Mesothelial cell of epicardium (in vitro differentiated cells): ENCODE measurements at places on chromosomes 1 and 21.

DNA sequence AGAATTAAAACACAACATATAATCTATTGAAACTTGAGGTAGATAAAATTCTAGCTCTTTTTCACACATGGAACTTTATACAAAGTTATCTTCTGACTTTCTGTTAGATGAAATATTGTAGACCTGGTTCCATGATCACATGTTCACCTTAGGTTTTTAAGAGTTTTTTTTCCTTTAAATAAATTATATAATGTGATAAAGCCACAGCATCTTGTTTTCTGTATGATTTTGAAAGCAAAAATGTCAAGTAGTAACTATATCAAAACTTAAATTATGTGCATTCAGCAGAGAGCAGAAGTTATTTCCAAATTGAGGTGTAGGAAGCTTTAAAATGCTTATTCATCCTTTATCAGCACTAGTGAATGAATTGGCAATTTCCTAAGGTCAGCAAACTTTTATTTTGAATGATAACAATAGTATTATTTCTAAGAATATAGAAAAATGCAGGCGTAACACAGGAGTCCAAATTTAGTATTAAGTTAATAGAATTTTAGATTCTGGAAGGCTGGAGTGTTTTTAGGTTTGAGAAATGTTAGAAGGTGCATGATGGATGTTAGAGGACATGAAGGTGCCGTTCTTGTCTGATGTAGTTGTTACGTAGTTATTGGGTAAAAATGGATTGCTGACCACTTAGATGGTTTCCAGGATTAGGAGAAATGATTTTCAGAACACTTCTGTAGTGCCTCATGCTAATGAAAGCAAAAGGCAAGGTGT, 17.5 kb downstream of the BACH1 start:
- no peak for DNase-seq

GRCh38 chr1:178451529-178451928, 45.2 kb downstream of the CLEC20A start:
- no peak for DNase-seq

GRCh38 chr1:241499910-241500309, 19.6 kb downstream of the FH start:
- no peak for DNase-seq

DNA sequence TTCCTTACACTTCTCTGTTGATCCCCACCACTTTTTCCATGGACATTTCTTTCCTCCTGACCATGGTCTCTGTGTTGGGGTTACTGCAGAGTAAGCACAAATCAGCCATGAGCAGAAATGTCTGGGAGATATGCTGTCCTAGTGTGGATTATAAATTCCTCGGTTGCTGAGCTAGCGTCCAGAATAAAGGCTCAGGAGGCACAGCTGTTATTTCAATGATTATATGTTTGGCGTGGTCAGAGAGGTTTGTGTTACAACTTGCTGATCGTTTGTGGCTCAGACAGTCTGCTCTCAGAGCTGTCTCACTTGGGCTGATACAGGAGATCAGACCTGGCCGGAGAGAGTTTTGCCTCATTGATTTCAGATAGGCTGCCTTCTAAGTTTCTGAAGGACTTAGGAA, 37.5 kb upstream of the LAMC2 start:
- no peak for DNase-seq

- DNase-seq: no peak
Observed at GRCh38 chr1:3930301-3931006, 30.4 kb upstream of the C1orf174 start.

- no peak for DNase-seq
Observed at GRCh38 chr1:226629896-226630550, 81.5 kb downstream of the STUM start.

DNA sequence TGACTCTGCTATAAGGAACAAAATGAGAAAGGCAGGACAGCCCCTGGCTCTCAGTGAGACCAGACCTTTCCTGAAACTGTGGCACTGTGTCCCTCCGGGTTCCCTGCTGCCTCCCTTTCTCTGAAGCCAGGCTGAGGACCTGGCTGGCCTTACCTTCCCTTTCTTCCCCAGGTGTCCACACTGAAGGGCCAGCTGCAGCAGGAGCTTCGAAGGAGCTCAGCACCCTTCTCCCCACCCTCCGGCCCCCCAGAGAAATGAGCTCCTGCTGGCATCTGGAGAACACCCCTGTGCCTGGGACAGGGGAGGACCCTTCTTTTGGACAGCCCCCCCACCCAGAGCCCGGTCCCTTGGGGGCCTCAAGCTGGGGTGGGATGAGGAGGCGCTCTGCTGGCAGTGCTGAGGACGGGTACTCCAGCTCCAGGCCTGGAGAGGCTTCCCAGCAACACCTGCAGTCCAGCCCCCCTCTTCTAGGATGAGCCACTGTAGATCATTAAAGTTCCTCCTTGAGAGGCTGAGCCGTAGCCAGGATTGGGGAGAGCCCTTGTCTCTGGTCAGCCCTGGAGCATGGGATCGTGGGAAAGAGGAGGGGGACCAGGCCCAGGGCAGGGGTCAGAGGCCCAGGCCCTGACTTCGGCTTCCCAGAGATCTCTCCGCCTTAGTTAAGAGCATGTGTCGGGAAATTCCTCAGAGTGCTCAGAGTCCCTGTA, 8.1 kb downstream of the MFAP2 start:
- DNase-seq: no peak

GRCh38 chr1:46774297-46774696, 24.5 kb upstream of the CYP4B1 start:
- no peak for DNase-seq

GRCh38 chr1:244318078-244318477, 133.6 kb downstream of the ADSS2 start:
- DNase-seq: no peak

DNA sequence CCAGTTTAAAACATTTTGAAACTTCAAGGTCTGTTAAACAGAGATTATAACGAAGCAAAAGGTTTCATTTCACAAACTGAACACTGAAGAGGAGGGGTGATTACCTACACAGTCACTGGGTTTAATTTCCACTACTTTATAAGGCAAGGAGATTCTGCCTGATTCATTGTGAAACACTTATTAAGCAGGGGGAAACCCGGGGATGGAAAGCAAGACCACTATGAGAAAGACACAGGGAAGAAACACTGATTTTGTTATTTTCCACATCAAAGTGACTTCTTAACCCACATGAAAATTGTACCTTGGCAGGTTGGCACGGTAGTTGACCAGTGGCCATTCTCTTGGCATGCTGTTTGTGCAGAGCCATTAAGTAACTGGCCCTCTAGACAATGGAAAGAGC, 8.1 kb upstream of the F5 start:
- DNase-seq: no peak

- no peak for DNase-seq
Observed at GRCh38 chr1:221022331-221022730, 143.1 kb downstream of the HLX start.

DNA sequence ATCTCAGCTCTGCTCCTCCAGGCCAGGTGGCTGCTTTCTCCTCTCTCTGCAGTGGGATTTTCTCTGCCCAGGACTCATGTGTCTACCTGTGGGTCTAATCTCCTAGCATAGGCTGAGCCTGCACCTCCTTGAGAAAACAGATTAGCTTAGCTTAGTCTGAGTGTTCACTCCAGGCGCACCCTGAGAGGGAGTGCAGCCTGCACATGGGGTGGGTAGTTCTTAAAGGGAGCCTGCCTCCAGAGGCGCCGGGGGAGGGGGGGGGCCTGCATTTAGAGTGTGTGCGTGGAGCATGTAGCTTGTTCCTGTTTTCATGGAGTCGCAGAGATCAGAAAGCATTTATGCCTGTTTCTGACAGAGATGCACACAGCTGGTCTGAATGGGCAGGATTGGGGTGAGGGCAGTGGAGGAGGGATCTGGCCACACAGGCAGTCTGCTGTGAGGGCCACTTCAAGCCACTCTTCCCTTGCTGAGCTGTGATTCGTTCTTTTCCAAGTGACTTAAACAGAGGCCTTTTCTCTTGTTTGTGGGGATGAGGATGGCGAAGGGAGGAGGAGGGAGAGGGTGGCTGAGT, 45.2 kb downstream of the GALNT2 start:
- no peak for DNase-seq

DNA sequence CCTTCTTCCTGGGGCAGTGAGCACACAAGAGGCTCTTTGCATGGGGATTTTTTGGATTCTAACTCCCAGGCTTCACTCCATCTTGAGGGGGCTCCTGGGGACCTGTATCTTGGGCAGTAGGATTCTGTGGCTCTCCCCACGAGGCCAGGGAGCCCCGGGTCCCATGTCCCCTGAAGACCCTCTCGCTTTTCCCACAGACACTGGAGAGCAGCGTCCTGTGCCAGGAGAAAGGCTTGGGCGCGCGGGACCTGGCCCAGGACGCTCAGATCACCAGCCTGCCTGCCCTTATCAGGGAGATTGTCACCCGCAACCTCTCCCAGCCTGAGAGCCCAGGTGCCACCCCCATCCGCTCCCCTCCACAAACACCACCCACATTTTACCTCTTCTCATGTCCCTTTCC, 735 bp downstream of the CROCC start:
- DNase-seq: no peak

- no peak for DNase-seq
Observed at GRCh38 chr1:93698329-93699048, 16.9 kb upstream of the BCAR3 start.

DNA sequence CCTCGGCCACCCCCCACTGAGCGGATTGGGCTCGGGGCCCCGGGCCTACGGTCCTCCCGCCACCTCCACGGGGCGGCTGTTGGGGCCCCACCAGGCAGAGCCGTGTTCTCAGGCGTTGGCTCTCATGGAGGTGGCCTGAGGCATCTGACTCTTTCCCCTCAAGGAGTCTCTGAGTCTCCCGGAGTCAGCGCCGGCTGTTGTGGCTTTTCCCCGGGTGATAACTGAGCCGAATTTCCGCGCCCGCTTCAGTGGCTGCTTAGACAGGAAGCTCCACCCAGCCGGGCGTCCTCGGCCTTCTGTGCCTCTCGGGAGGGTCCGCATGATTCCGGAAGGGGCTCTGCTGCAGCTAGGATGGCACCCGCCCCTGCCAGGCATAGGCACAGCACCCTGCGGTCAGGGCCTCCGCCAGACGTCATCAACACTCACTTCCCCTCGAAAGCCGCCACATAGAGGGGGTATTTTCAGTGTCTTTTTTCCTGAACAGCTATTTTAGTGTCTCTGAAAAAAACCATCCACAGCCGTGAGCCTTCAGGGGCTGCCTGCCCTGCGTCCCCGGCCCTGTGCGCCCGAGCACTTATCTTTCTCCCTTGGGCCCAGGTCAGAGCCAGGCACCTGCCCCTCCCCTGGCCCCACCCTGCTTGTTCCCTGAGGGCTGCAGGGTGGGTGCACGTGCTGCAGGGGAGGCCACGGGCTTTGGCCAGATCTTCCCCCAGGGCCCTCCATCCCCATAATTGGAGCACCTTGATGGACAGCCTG, 72.9 kb downstream of the SKI start:
- DNase-seq: no peak
